ENCODE measurements at places on chromosomes 3 and 15. TPM values are rescaled to one million over a fixed set of nuclear protein-coding genes. Genes with fewer than 3 reads are reported as not detected.
A peak's percentile ranks its signal among the peaks of the same experiment; 100 is the strongest.

The GPR15 gene
- total RNA-seq = 1.1 TPM

DNA sequence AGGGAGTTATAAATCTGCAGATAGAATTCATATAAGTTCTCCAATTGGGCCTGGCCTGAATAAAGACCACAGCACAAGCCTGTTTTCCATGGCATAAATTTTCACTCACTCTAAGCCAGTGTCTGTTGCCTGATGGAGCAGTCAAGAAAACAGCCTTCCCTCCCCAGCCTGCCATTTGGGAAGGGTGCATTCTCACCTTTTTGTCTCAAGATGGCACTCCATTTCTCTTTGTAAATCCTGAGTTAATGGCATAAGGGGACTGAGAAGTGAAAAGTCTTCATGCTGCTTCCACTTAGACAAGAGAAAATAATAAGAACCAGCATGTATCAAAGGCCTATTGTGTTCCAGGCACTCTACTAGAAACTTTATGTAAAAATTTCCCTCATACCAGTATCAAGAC, 115.6 kb upstream of the MANF start:
- no peaks in the 10 kb centered on the region for H3K4me1 ChIP-seq
- no peak for DNase-seq
- no peak overlapping the region for H3K27ac ChIP-seq

GRCh38 chr3:69881051-69881450, 118.5 kb upstream of the SAMMSON start:
- no peaks in the 10 kb centered on the region for H3K36me3 ChIP-seq
- H3K27me3 ChIP-seq = no peaks in the 10 kb centered on the region
- no peak overlapping the region for H3K27ac ChIP-seq
- no peaks in the 10 kb centered on the region for H3K4me1 ChIP-seq
- DNase-seq = no peak
- H3K4me3 ChIP-seq = no peak overlapping the region

GRCh38 chr3:182704926-182705325, 88.4 kb upstream of the ATP11B start:
- no peaks in the 10 kb centered on the region for H3K4me1 ChIP-seq
- peak; percentile 16 for DNase-seq
- no peak overlapping the region for H3K27ac ChIP-seq
- H3K4me3 ChIP-seq = no peak overlapping the region

GRCh38 chr3:25000971-25001591, 427.0 kb upstream of the RARB start:
- no peak overlapping the region for H3K4me3 ChIP-seq
- no peaks in the 10 kb centered on the region for H3K36me3 ChIP-seq
- peaks cover 8% of the 10 kb centered on the region for H3K27me3 ChIP-seq
- no peak for DNase-seq
- no peaks in the 10 kb centered on the region for H3K4me1 ChIP-seq

- peak; percentile 60 for DNase-seq
- peak within 1 kb of the TSS; percentile 92 for H3K4me3 ChIP-seq
- H3K27me3 ChIP-seq = no peaks in the 10 kb centered on the region
- peak within 1 kb of the TSS; percentile 73 for H3K27ac ChIP-seq
Measured at GRCh38 chr3:183252973-183253527, at the start of gene B3GNT5. Gene B3GNT5 (plus strand): TSS chr3:183253253. CDS start chr3:183269799, 16,546 bp downstream.

The TAGLN3 gene
- 0.64 TPM for total RNA-seq
